ENCODE measurements at places on chromosomes 6 and 20. TPM values are rescaled to one million over a fixed set of nuclear protein-coding genes. Genes with fewer than 3 reads are reported as not detected.
A peak's percentile ranks its signal among the peaks of the same experiment; 100 is the strongest.

- peak; percentile 58 for DNase-seq
Observed at GRCh38 chr6:27019651-27020552, 227.6 kb upstream of the PRSS16 start.

- no peak for DNase-seq
Observed at GRCh38 chr6:100657678-100658330, 193.1 kb upstream of the SIM1 start.

GRCh38 chr20:44580581-44581268 lies 1.7 kb upstream of the PKIG start:
- no peak for DNase-seq

GRCh38 chr6:43368259-43369160 lies 937 bp downstream of the ZNF318 start:
- peak; percentile 23 for DNase-seq

DNA sequence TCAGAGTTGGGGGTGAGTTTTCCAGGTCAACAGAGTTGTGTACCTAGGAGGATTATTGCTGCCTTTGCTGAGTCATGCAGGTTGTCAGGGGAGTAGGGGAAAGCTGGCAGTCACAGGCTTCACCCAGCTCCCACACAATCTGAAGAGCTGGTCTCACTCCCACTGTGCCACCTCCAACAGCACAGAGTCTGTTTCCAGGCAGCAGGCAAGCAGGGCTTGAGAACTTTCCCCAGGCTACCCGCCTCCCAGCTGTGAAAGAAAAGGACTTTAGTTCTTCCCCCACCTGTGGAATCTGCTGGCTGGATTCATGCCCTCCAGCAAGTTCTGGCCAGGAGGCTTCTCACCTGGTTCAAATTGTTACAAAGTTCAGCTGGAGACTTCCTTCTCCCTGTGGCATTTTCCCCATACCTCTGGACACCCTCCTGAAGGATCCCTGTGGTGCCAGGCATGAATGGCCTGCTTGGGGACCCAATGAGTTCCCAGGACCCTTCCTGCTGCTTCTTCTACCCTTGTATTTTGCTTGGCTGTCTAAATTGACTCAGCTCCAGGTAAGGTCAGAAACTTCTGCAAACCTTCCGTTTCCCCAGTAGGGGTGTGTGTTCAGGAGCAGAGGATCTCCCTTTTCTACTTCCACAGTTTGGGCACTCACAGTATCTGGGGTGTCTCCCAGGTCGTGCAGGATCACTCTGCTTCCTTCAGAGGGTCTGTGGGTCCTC lies 378.1 kb upstream of the MAN1A1 start:
- no peak for DNase-seq

GRCh38 chr6:68760485-68760884 lies 125.4 kb downstream of the ADGRB3 start:
- no peak for DNase-seq

GRCh38 chr20:13312300-13312699 lies 91.2 kb downstream of the ISM1 start:
- DNase-seq = no peak

DNA sequence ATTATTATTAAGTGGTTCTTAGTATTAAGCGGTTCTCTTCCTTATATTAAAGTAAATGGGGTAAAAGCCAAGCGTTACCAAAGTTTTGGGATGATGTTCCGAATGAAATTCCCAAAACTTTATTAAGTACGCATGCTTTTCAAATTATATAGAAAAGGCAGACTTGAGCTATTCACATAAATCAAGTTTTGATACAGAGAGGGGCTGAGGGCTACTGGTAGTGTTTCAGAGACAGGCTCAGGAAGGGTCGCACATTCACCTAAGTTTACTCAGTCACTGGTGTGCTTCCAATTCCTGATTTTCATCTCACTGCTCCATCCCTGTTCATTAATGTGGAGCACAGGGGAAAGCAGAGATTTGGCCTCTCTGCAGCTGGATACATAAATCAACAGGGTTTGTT lies 652.2 kb downstream of the QKI start:
- DNase-seq = no peak

DNA sequence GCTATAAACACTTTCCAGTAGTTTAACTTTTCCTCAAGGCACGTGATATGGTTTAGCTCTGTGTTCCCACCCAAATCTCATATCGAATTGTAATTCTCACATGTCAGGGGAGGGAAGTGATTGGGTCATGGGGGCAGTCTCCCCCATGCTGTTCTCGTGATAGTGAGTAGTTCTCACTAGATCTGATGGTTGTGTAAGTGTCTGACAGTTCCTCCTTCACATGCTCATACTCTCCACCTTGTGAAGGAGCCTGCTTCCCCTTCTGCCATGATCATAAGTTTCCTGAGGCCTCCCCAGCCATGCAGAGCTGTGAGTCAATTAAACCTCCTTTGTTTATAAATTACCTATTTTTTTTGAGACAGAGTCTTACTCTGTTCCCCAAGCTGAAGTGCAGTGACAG lies 127.9 kb downstream of the DTNBP1 start:
- no peak for DNase-seq

DNA sequence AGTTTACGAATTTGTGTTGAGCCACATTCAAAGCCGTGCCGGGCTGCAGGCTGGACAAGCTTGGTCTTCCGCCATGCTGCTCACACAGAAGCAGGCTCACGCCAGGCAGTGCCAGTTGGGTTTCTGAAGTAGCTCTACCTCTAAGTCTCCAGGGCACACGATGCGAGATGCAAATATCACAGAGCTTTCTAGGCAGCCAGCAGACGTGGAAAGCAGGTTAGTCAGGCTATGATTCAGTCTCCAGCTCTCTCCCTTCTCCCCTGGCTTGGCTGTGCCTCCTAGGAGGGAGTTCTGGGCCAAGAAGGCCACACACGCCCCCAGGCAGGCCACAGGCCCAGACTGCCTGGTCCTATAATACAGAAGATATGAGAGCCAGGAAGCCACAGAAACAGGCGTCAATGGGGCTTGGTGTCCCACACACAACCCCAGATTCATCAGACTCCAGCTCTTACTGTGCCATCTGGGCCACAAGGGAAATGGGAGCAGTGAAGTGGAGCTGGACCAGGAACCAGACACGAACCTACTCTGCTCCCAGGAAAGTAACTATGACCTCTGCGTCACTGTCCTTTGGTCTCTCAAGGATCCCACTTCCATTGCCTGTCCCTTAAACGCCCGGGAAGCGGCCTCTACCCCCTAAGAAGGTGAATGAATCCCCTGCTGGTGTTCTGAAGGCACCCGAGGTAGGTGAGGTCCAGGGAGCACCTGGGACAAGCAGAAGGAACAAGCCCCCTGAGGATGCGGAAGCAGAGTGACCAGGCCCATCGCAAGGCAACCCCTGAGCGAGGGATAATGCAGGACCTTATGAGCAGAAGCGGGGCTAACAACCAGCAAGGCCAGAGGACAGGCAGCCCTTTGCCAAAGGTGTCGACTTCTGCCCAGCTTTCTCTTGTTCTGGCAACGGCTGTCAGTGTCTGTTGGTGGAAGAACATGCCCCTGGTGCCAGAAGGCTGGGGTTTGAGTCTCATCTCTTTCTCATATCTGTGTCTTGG lies 61.2 kb downstream of the GFOD1 start:
- DNase-seq = no peak

- DNase-seq = peak; percentile 57
Observed at GRCh38 chr20:32535316-32535952, 49.7 kb downstream of the NOL4L start.

GRCh38 chr6:159494586-159494972 lies 198.5 kb downstream of the SOD2 start:
- DNase-seq = no peak

- DNase-seq = peak; percentile 32
Observed at GRCh38 chr6:136037242-136037875, 185.9 kb downstream of the PDE7B start.

DNA sequence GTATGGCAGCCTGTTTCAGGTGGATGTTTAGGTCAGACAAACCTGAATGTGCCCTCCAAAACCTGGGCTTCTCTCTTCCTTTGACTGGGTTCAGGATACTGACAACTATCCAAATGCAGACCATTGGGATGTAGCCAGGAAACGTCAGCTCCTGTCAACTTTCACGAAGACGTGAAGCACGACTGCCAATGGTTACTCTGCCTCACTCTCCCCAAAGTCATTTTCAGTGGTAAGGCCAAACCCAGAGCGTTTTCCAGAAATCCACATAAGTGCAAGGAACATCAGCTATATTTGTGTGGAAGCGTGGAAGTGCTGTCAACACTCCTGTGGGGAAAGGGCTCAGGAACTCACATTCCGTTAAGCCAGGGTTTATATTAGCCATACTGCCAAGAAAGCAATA lies 20.1 kb upstream of the RCAN2 start:
- DNase-seq = no peak

DNA sequence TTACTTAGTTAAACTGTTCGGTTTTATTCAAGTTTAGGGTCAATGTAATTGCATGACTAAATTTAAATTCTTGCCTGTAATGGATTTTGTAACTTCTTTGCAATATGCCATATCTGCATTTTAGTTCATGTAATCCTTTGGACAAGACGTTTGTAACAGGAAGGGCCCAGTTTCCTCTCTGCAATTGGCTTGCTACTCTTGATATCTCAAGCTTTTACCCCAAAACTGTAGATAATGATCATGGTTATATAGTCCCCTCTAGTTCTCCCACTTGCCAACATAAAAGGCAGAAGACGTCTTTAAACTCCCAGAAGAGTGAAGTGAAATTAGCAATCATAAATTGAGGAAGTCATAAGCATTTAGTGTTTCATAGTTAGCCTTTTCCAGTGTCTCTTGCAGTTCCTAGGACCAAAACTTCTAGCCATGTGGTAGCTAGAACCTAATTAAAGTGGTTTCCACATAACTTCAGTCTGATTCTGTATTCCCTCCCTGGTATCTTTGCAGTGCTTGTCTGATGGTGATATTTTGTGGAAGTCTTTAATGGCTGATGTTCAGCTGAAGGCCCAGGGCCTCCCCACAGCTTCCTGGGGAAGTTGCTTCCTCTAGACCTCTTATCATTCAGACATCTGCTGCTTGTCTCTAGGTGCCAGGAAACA lies 117.8 kb upstream of the SUPT3H start:
- peak; percentile 34 for DNase-seq

DNA sequence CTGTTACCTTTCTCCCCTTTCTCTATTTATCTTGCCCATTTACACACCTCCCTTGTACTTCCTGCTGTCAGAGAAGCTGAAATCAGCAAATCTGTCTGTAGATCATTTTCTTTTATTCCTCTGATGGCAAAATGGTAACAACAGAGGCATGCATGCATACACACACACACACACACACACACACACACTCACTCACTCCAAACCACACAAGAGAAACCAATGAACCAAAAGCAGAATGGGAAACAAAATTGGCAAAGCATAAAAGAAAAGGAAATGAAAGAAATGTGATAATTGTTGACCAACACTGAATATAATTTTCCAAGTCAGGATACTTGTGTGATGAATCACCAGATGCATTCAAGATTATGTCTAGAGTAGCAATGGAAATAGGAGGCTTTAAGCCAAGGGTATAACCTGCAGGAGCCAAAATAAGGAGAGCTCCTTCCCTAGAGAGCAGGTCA lies 172.4 kb downstream of the PLCB4 start:
- DNase-seq = no peak

DNA sequence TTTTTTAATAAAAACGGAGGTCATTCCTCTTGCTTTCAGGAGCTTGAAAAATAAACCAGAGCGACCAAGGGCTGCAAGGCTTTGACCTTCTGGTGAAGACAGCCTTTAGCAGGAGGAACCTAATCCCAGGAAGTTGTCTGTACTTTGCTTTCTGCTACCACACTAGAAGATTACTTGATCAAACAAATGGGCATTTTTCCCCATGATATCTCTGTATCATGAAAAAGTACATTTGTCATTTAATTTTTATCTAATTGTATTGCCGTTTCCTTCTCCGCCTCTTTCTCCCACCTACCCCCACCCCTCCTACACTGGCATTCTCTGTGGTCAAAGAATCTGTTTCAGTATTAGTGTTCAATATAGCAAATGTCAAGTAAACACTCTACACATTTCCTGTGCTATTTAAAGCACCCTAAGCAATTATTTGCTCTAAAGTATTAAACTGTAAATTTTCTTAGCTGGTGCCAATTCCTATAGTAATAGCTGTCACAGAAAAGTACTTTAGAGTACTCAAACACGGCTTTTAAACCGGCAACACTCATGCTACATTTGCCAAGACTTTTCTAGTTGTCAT lies 29.7 kb downstream of the ATXN1 start:
- DNase-seq = peak; percentile 62

- DNase-seq = no peak
Observed at GRCh38 chr20:46195264-46196036, 77.3 kb downstream of the CD40 start.

GRCh38 chr6:114521926-114522325 lies 179.1 kb upstream of the HS3ST5 start:
- no peak for DNase-seq

- DNase-seq = no peak
Observed at GRCh38 chr20:34293589-34293988, 9.6 kb downstream of the AHCY start.

GRCh38 chr6:127058027-127058426 lies 60.4 kb upstream of the RSPO3 start:
- no peak for DNase-seq

- DNase-seq = peak; percentile 63
Observed at GRCh38 chr6:26215585-26216358, 128.5 kb downstream of the HFE start.

DNA sequence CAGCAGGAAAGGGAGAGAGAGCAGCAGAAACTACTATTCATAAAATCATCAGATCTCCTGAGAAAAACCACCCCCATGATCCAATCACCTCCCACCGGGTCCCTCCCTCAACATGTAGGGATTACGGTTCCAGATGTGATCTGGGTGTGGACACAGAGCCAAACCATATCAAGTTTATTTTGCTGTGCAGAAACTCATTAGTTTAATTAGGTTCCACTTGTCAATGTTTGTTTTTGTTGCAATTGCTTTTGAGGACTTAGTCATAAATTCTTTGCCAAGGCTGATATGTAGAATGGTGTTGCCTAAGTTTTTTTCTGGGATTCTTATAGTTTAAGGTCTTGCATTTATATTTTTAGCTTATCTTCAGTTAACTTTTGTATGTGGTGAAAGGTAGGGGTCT lies 422.0 kb upstream of the HS3ST5 start:
- no peak for DNase-seq

DNA sequence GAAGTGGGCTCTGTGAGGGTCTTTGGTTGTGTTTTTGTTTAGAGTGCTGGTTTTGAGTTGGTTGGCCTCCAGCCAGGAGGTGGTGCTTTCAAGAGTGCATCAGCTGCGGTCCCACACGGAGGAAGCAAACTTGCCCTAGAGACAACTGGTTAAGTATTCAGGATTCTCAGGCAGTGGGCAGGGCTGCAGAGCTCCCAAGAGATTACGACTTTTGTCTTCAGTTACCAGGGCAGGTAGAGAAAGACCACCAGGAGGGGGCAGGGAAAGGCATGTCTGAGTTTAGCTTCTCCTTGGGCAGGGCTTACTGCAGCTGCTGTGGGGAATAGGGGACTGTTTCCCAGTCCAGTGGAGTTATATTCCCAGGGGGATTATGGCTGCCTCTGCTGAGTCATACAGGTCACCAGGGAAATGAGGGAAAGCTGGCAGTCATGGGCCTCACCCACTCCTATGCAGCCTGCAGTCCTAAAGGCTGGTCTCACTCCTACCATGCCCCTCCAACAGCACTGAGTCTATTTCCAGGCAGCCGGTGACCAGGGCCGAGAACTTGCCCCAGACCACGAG lies 64.3 kb downstream of the TTI1 start:
- DNase-seq = no peak

GRCh38 chr6:153129873-153130514 lies 1.1 kb downstream of the RGS17 start:
- no peak for DNase-seq

GRCh38 chr20:25087186-25087929 lies 5.4 kb upstream of the VSX1 start:
- DNase-seq = no peak

FILIP1 gene
- not detected for total RNA-seq

TXLNB gene
- total RNA-seq = 0.65 TPM

RAD21L1 gene
- total RNA-seq = not detected

RAET1G gene
- total RNA-seq = not detected

ZBTB12 gene
- total RNA-seq = 1.8 TPM
